ENCODE measurements at places on chromosomes 4 and X.

DNA sequence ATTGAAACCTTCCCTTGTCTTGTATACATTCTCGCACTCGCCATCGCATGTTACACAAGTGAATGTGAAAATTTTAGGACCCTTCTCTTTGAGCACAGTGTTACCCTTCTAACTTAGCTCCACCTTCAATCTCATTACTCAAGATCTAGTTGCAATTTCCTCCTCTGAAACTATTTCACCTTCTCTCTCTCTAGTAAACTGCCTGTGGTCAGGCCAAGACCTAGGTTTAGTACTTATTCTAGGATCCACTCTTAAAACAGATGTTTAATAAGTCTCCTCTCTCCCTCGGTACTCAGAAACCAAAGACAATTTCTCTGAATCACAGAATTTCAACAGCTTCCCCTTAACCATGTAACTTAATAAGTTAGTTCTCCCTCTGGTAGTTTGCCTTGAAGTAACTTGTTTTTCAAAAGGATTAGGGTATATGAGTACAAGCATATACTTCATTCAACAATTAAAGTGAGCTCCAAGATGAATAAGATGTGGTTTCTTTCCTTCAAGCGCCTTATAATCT, 156.0 kb downstream of the SH3KBP1 start:
- no peak for DNase-seq

DNA sequence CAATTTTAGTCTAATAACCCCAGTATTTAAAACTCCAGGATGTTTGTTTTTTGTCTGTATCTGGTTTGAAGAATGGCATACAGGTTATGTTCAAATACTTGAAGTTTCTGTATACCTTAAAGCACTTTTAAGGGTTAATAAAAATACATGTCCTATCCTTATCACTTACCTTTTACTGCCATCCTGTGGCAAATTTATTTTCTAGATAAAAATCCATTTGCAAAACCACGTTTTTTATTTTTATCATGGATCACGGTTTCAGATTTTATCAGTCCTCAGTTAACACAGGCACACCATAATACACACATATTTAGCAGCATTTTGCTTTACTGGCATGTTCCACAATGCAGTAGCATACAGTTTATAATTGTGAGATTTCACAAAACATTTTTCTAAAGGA, 113.3 kb upstream of the H2AZ1 start:
- no peak for DNase-seq

- no peak for DNase-seq
Measured at GRCh38 chr4:110837896-110838450, 215.1 kb upstream of the PITX2 start.

DNA sequence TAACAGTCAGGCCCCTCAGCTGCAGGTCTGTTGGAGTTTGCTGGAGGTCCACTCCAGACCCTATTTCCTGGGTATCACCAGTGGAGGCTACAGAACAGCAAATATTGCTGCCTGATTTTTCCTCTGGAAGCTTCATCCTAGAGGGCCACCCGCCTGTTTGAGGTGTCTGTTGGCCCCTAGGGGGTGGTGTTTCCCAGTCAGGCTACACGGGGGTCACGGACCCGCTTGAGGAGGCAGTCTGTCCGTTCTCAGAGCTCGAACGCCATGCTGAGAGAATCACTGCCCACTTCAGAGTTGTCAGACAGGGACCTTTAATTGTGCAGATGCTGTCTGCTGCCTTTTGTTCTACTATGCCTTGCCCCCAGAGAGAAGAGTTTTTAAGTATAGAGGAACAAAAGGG, 160.8 kb downstream of the DKK2 start:
- DNase-seq: no peak

DNA sequence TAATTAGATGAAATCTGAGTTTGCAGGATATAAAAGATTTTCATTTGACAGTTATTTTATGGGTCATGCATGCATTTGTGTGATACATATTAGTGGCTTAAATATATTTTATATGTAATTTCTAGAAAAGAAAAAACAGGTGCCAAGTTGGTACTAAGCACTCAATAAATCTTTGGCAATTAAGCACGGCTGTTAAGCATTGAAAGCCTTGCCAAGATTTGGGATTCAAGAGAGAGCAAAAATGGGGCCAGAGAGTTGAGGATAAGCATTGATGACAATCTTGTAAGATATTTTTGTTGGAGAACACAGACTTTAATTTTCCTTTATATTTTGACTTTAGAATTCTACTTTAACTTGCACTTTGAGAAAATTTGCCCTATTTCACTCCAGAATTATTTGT, 249.8 kb upstream of the MAD2L1 start:
- no peak for DNase-seq

- no peak for DNase-seq
Measured at GRCh38 chr4:179130122-179130714, 1688.0 kb upstream of the AGA start.

DNA sequence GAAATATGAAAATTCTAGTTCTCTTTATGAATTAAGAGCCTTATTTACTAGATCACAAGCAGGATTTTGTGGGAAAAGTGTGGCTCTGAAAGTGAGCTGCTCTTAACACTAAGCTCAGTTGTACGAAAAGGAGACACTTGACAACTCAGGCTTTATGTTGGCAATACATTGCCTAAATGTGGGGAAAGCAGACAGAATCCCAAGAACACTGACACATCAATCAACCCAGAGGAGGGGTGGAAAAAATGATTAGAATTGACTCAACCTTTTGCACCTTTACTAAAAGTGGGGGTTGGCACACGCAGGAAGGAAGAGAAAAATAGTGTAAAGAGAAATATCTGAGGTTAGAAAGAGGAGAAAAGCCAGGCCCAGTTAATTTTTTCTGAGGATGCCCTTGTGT, 61.6 kb downstream of the CHST7 start:
- DNase-seq: no peak

- DNase-seq: no peak
Measured at GRCh38 chrX:13638826-13639225, 14.1 kb upstream of the TCEANC start.

DNA sequence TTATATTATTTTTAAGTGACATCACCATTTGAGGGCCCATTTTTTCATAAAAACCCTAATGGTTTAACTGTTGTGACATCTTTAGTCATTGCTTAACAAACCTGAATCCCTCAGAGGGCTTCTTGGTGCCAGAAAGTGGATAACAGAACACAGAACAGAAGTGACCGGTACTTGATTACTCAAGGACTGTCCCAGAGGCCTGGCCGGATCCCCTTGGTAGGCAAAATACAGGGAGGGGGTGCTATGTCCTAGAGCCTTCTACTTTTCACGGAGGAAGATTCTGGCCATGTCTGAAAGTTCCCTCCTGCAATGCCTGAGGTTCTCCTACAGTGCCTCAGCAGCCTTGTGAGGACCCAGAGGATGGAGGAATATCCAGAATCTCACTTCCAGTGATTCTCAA, 94.3 kb upstream of the DCLK2 start:
- DNase-seq: no peak

DNA sequence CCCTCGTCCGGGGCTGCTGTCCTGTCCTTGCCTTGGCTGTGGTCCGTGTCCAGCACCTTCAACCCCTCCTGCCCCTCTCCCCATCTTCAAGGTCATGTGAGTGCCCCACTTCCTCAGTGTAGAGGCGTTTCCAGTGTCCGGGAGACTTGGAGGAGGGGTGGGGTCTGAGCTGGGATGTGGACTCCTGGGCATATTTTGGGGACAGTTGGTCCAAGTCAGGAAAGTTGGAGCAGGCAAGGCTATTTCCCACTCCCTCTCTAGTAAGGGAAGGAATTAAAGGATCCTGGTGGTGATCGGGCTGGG, 3.0 kb downstream of the PCGF3 start:
- DNase-seq: no peak

DNA sequence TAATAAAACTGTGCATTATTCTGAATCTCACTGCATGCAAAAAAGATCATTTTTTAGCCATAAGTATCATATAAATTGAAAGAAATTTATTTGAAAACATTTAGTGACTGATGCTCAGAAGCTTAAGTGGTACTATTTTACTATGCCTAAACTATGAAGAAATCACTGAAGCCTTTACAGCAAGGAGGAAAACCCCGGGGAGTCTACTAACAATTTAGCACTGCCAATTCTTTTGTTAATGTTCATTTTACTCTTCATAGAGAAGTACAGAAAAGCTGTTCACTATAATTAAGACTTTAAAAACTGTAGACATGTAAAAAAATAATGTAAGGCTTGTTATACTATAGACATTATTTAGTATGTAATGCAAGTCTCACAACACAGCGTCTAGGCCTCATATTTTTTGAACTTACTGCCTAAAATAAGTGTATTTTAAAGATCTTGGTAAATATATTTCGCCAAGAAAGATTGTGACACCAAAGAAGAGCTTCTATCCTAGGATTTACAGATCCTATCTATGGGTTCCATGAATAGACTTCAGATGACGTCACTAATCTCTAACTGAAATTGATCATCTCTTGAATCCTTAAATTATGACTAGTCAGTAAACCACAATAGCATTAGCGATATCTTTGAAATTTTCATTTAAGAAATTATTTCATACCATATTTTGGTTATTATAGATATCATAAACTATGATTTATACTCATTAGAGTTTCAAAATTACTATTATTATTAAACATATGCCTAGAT, 602.5 kb downstream of the TMA16 start:
- DNase-seq: no peak

GRCh38 chrX:129721414-129721813, 17.4 kb upstream of the XPNPEP2 start:
- DNase-seq: no peak

GRCh38 chr4:147340591-147341120, 140.2 kb upstream of the EDNRA start:
- no peak for DNase-seq

- no peak for DNase-seq
Measured at GRCh38 chr4:143178923-143179322, 5.8 kb upstream of the USP38 start.

GRCh38 chr4:86302830-86303229, 57.0 kb downstream of the MAPK10 start:
- no peak for DNase-seq

DNA sequence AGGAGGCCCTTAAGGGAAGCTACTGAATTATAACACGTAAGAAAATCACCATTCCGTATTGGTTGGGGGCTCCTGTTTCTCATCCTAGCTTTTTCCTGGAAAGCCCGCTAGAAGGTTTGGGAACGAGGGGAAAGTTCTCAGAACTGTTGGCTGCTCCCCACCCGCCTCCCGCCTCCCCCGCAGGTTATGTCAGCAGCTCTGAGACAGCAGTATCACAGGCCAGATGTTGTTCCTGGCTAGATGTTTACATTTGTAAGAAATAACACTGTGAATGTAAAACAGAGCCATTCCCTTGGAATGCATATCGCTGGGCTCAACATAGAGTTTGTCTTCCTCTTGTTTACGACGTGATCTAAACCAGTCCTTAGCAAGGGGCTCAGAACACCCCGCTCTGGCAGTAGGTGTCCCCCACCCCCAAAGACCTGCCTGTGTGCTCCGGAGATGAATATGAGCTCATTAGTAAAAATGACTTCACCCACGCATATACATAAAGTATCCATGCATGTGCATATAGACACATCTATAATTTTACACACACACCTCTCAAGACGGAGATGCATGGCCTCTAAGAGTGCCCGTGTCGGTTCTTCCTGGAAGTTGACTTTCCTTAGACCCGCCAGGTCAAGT, 6.9 kb upstream of the MSANTD1 start:
- no peak for DNase-seq

- DNase-seq: no peak
Measured at GRCh38 chr4:108113229-108113628, 55.5 kb downstream of the LEF1 start.

DNA sequence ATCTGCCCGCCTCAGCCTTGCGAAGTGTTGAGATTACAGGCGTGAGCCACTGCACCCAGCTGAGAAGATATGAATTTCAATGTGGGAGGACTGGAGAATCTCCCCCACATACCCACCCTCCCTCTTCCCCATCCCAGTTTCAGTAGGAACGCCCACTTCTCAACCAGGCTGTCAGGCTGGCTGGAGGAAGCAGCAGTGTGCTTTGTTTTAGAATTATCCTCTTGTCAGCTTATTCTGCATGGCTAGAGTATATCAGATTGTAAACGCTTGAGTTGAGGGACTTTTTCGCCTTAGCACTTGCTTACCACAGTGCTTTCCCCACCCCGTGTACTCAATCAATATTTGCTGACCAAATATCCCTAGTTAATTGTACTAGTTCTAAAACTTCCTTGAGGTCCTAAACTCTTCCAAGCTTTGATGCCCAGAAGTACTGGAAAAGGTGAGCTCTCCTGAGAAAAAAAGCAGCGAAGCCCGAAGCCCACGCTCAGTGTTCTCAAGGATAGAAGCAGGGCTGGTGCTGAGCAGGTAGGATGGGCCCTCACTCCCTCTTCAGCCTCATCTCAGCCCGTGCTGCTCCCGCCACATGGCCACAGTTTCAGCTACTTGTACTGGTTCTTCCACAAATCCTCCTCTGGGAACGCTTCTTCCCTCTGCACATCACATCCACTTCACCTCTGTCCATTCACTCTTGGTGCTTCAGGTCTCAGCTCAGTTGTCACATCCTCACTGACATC, 7.3 kb upstream of the ARHGAP10 start:
- DNase-seq: no peak

- DNase-seq: no peak
Measured at GRCh38 chrX:108235986-108236385, 144.4 kb downstream of the ATG4A start.

DNA sequence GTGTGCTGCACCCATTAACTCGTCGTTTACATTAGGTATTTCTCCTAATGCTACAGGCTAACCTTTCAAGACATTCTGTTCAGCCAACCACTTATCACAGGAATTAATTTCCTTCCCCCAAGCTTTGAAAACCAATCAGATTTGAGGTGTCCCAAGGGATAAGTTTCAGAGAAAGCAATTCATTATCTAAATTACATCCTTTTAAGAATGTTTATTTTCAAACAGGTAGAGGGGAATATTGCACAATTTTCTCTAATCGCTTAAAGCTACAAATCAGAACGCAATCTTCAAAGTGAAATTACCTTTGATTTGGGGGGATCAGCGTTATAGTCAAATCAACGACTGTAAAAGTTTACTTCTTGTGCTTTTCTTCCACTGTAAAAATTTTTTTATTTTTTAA, 1.6 kb downstream of the CLOCK start:
- no peak for DNase-seq

DNA sequence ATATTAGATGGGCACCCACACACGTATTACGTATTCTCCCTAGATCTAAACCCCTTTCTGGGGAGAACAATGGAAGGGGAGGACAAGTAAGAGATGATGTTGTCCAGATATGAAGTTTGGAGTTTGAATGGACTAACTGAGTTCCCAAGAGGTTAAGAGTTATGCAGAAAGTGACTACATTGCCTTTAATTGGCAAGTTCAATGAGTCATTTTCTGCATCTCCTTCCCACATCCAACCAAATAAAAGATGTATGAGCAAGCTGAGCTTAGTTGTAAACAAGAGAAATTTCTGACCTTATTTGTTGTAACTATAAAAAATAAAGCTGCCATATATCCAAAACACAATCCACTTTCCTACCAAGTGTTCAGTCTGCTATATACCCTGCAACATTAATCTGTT, 50.5 kb downstream of the TIGD2 start:
- DNase-seq: no peak

GRCh38 chrX:103831803-103832544, at the start of gene RAB9B:
Gene RAB9B (minus strand): TSS chrX:103832257. CDS start chrX:103825784, 6,473 bp downstream.
- DNase-seq: peak; percentile 39

GRCh38 chr4:87219632-87220093, 755 bp downstream of the KLHL8 start:
- peak; percentile 40 for DNase-seq
